ENCODE measurements at places on chromosomes 3 and 15. TPM values are rescaled to one million over a fixed set of nuclear protein-coding genes. Genes with fewer than 3 reads are reported as not detected.

DNA sequence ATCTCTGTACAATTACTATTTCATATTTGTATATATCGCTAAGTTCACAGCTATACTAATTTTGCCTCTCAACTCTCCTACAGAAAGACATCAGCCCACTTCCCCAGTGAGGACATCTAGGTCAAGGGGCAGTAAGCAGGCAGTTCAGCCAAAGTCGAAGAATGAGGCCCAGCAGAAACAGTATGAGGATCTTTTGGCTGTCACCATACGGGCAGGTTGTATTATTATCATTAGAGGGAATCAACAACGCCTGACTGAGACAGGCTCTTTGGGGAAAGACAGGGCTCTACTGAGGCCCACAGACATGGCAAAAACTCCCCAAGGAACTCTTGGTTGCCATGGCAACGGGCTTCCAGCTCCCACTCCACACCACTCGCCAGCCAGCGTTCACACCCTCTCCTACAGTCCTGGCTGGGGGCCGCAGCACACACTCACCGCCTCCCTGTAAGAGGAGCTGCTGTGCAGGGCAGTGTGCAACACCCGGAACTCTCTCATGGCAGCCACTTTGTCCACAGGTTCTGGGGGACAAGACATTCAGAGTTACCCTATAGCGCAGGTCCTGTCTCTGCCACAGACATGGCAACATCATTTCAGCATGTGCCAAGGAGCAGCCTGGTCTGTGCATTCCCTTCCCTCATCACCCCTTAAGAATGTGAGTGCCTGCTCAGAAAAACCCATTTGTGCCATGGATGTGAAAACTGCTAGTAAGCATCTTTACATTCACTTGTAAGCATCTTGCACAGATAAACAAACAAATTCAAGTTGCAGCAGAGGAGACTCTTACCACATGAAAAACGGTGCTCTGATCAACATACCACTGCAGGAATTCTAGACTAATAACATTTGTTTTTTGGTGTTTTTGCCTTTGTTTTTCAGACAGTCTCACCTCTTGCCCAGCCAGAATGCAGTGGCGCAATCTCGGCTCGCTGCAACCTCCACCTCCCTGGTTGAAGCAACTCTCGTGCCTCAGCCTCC, 8.8 kb downstream of the UBL7 start:
- no peak for DNase-seq

DNA sequence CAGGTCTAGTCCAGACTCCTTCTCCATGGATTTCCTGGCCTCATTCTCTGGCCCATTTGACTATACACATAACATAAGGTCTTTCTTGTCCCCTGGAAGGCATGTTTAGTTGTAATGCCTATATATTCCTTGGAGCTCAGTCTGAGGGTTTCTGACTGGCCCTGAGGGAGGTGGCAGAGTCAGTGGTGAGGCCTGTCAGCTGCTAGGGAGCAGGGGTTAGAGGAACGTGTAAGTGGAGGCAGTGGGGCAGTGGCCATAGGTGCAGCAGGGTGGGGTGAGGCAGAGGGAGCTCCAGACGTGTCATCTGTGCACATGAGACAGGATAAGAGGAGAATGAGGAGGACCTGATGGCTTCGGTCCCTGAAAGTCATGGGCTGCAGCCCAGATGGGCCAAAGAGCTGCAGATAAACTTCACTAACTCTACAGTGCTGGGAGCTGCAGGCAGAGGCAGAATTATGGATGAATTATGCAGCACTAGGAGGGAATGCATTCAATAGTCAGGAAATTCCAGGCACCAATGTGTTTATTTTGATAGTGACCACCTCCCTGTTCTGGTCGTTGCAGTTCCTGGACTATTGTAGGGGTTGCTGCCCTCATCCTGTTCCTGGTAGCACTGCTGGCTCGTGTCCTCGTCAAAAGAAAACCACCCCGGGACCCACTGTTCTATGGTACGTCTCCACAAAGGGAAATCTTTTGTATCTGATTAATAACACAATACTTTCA, 4.9 kb downstream of the TM6SF1 start:
- no peak for DNase-seq

DNA sequence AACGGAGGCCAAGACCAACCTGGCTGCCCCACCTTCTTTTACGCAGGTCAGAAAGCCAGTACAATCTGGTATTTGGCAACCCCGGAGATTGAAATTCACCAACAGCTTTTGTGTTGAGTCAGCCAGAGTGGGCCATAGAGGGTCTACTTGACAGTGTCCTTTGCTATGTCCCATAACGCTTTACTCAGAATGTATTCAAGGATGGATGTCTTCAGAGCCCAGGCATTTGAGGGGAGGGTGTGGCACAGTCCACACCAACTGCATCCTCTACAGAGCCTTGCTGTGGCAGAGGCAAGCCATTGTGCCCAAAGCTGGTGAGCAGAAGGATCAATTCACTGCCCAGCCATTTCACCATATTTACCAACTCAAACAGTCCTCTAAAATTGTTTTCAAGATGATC, 18.4 kb downstream of the PLA1A start:
- DNase-seq = no peak

GRCh38 chr15:100786139-100786531, 93.5 kb upstream of the ALDH1A3 start:
- no peak for DNase-seq

DNA sequence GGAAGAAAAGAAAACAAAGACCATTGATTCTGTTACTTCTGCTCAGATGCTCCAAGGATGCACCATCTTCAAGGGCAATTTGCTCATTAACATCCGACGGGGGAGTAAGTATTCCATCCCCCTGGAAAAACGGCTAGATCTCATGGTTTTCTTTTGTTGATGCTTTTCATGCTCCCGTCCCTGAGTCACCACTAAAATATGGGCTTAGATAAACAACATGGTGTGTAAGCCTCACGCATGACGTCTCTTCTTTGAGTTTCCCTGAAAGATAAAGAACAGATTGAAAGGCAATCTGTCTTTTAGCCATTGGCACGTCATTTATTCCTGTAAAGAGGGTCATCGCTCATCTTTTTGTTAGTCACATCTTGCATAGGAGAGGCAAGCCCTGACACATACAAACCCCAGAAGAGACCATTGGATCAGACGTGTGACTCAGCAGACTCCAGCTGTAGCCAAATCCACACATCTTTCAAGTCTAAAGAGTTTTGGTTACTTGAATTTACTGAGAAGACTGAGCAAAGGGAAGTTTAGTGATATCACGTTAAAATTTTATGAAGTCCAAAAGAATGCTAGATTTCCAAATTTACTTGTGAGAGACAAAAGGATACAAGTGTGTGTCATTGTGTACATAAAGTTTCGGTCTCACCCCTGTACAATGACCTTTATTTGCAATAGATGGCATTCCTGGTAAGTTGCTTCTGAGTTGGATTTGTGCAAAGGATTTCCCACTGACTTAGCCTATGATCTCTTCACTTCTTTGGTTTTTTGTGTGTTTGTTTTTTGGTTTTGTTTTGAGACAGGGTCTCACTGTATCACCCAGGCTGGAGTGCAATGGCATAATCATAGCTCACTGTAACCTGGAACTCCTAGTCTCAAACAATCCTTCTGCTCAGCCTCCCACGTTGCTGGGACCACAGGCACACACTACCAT, 110.5 kb downstream of the PGPEP1L start:
- DNase-seq = no peak

DNA sequence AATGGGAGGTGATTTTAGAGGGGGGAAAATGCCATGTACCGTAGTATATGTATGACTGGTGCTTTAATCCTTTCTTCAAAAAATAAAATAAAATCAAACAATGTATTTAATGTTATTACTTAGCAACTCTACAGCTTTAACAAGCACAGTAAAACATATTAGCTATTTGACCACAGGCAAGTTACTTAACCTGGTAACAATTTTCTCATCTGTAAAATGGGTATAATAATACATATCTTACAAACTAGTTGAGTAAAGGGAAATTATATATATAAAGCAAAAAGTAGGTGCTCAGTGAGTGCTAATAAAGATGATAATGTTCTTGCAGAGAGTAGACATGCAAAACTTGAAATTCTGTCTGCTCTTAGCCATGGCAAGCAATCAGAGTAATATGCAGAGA, 27.9 kb downstream of the SSR3 start:
- no peak for DNase-seq

- DNase-seq = no peak
Observed at GRCh38 chr3:31252216-31253185, 280.2 kb upstream of the STT3B start.

The TICRR gene
- total RNA-seq = 0.09 TPM
